ENCODE measurements at places on chromosomes 2 and 18.
A peak's percentile ranks its signal among the peaks of the same experiment; 100 is the strongest.

DNA sequence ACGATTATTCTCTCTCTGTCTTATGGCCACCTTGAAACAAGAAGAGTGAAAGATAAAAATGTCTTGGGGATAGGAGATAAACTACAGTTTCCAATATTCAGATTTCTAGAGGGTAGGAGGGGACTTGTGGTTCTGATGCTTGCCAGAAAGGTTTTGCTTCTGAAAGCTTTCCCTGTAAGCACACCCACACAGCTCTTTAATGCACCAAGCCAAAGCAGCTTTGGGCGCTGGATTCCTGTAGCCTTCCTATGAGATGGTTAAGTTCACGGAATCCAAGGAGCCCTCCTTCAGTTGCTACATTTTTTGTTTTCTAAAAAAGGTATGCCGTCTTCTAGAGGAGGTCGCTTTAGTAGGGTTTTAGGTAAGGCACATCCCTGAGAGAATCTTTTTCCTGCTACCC lies 4.9 kb downstream of the LRRTM1 start:
- DNase-seq = no peak

DNA sequence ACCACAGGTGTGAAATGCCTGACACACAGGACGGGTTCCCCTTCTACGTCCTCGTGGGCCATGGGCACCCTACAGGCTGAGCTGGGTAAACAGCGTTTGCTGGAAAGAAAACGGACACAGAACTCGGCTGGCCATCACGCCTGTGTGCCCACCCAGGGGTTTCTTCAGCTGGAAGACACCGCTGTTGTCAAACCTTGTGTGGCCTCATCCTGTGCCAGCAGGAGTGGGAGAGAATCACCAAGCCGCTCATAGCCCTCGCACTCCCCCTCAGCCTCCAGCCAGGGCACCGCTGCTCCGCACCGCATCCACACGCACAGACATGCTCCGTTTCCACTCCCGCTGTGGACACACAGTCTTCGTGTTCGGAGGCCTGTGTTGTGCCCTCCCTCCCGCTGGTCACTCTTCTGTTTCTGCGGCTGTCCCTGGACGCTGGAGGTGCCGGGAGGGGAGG lies 161.4 kb downstream of the PXDN start:
- DNase-seq = no peak

GRCh38 chr2:168053676-168054075 lies 193.7 kb downstream of the STK39 start:
- DNase-seq = no peak

DNA sequence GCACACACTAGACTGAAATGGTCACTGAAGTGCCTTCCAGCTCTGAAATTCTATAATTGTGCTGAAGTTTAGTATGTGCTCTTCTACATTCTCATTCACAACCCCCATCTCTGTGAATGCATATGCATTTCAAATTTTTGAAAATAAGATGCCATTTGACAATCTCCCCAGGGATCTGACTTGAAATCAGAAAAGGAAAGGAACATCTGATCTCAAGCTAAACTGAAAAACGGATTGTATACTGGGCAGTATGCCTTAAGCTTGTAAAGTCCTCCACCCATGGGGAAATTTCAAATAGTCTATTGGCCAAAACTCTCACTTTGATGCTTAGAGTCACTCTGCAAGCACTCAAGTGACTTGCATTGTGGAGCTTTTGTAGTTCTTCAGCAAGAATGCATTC lies 22.9 kb downstream of the FAP start:
- no peak for DNase-seq

- no peak for DNase-seq
These were observed 30.4 kb upstream of the C2orf66 start for GRCh38 chr2:196839574-196839973.

- no peak for DNase-seq
These were observed 65.0 kb downstream of the SH3RF3 start for GRCh38 chr2:109193807-109194619.

DNA sequence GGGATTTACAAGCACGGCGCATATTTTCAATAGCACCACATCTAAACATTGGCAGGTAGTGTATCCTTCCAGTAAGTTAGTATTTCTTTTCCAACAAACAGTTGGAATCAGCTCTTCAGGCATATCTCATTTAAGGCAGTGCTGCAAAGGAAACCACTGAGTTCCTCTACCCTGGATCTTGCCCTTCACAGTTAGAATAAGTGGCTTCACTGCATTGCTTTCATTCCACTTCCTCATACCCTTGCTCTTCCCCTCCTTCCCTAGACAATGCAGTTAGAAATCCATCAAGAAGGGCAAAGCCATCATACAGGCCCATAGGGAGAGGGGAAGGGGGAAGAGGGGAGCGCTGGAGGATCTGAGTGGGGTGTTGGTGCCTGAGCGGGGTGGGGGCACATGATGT lies 173.7 kb downstream of the FBXO15 start:
- no peak for DNase-seq

DNA sequence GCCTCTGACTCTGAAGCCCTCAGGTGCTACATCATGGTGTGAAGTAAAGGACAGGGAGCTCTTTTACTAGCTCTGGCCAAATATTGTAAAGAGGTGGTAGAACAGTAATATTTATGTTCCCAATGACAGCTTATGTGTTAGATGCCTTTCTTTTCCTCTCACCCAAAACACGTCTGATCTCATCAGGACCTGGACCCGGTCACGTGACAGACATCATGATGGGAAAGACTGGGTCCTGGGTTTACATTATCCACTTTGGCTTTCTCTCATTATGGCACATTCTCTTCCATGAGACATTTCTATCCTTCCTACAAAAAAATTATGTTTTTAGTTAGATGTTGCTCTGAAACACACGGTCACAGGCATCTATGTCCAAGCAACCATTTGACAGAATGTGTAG lies 548.7 kb upstream of the CDH7 start:
- DNase-seq = no peak

GRCh38 chr18:69890558-69890957 lies 57.1 kb downstream of the CD226 start:
- no peak for DNase-seq

DNA sequence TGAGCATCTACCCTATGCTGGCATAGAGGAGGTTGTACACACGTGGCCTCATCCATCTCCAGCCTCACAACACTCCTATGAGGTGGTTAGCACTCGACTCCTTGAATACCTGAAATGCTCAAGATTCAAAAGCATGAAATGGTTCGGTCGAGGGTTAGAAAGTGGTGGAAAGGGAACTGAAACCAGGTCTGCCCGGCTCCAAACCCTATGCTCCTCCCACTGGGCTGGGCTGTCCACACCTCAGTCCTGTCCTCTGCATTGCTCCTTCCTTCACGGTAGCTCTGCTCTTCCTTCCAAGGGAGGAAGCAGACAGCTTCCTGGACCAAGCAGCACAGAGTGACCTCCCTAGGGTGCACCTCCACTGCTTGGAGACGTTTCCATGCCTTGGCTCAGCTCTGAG lies 565.2 kb upstream of the ID2 start:
- DNase-seq = peak; percentile 48

- no peak for DNase-seq
These were observed 220.1 kb upstream of the CTAGE1 start for GRCh38 chr18:22637787-22638186.

DNA sequence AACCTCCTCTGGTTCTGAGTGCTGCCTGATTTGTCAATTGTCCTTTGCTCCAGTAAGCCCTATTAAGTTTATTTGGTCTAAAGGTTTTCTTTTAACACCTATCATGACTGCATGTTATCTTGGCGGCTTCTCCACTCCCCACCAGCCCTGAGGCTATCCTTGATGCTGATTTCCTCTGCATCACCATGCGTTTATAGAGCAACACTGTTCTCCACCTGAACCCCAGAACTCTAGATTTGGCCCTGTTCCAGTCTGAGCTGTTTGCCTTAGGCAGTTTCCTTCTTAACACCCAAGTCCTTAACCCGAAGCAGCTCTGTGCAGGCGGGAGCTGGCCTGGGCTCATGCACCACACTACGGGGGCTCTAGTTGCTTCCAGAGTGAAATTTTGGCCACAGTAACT lies 98.2 kb upstream of the NPAS2 start:
- no peak for DNase-seq

GRCh38 chr18:23619388-23619881 lies 33.1 kb upstream of the NPC1 start:
- DNase-seq = peak; percentile 80

GRCh38 chr2:40415391-40415790 lies 36.5 kb downstream of the SLC8A1 start:
- no peak for DNase-seq

DNA sequence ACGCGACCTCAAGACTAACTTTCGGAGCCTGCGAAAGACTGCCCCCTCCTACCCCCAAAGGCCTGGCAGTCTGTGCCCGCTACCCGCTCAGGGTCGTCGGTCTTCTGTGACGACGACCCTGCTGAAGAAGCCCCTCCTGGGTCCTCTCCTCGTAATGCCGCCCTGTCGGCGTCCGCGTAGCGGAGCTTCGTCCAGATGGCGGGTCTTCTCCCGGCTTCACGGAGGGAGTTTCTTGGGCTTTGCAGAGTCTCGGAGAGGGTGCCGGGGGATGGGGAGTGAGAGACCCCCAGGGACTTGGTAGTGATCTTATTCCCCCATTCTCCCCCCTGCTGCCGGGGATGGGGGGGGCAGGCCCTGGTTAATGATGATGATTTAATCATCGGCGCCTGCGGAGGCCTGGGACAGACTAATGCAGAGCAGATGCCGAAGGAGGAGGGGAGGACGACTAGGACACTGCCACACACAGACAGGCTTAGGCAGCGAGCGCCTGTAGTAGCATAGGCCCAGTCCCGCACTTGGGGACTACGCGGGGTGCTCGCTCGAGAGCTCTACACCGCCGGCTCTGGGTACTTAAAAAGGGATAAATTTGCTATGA lies 528 bp upstream of the PCGF1 start:
- no peak for DNase-seq

All from inflammatory macrophage treated with lipopolysaccharide for 4 hours (primary cell).